ENCODE measurements at places on chromosomes 11 and 22. TPM values are rescaled to one million over a fixed set of nuclear protein-coding genes. Genes with fewer than 3 reads are reported as not detected.
A peak's percentile ranks its signal among the peaks of the same experiment; 100 is the strongest.

UCP3 gene
- total RNA-seq: 2.0 TPM

PAK1 gene
- 114 TPM for total RNA-seq

HEPN1 gene
- not detected for total RNA-seq

DNA sequence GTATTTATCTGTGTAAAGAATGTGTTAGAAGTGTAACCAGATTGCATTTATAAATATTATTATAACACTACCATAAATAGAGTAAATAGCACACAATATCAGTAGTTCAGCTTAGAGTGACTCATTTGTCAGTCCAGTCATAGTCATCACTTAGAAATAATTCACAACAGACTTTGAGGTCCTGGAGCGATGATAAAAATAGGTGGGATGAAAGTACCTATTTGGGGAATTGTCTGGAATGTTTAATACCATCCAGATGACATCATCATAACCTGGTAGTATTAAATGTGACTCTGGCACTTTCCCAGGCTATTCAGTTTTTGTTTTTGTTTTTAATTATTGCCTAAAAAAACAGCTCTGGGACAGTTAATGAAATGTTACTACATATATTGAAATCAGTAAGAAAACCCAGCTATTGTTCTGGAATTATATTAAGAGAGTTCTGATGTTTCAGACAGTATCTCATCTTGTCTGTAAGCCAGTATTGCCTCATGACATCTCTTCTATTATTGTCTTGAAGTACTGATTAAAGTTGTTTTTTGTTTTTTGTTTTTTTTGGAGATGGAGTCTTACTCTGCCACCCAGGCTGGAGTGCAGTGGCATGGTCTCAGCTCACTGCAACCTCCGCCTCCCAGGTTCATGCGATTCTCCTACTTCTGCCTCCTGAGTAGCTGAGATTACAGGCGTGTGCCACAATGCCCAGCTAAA is 74.8 kb downstream of the SIK2 start:
- no peak for DNase-seq

GRCh38 chr11:126890561-126890960 is 110.0 kb downstream of the KIRREL3 start:
- no peak for DNase-seq

DNA sequence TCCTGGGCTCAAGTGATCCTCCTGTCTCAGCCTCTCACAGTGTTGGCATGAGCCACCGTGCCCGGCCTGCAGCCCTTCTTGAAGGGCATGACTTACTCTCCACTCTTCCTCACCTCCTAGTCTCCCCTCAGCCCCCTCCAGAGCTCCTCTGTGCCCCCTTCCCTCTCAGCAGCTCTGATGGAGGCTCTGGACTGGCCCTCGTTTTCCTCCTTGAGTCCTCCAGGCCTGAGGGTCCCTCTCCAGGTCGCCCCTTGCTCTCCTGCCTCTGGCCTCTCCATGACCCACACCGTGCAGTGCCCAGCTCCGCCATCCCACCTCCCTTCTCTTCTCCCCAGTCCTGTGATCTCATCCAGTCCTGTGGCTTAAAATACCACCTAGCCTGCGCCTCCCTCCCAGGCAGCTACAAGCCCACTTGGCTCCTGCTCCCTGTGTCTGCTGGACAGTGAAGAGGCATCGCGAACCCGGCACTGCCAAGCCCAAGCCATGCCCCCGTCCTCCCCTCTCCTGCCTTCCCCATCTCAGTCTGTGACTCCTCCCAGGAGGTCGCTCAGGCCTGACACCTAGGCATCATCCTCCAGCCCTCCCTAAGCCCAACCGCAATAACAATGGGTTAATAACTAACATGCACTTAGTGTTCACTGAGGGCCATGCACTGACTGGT is 11.9 kb downstream of the KCNJ4 start:
- DNase-seq: no peak

GRCh38 chr11:16785520-16786128 is 47.2 kb downstream of the C11orf58 start:
- peak; percentile 76 for DNase-seq

DNA sequence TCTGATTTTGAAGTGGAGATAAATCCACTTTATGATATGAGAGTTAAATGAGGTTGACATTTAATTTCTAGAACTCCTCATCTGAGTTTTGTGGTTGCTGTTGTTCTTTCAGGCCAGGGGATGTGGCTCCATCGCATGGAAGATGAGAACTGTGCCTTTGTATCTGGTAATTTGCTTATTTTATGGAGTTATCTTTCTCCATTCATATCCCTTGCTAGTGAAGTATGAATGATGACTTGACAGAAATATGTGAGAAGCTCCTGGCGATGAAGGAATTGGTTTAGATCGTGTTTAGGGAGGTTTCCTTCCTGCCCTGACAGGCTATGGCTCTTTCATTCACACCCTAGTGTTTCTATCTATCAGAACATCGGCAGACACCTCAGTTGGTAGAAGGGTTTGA is 393.7 kb downstream of the ETS1 start:
- DNase-seq: no peak

DNA sequence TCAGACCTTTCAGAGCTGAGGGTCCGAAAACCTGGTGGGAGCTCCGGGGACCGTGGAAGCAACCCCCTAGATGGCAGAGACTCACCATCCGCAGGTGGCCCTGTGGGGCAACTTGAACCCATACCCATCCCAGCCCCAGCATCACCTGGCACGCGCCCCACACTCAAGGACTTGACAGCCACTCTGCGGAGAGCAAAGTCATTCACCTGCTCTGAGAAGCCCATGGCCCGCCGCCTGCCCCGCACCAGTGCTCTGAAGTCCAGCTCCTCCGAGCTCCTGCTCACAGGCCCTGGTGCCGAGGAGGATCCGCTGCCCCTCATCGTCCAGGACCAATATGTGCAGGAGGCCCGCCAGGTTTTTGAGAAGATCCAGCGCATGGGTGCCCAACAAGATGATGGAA is 2.0 kb downstream of the ARHGEF17 start:
- DNase-seq: no peak

All from mucosa of gallbladder (tissue), 1 donor.